ENCODE measurements at places on chromosomes 5 and 9. TPM values are rescaled to one million over a fixed set of nuclear protein-coding genes. Genes with fewer than 3 reads are reported as not detected.

LCN1 gene
- polyA plus RNA-seq: not detected

CYSRT1 gene
- not detected for polyA plus RNA-seq

FLT4 gene
- not detected for polyA plus RNA-seq

GNE gene
- 4.3 TPM for polyA plus RNA-seq

SPATA31E1 gene
- not detected for polyA plus RNA-seq

SH3TC2 gene
- not detected for polyA plus RNA-seq

KCNN2 gene
- not detected for polyA plus RNA-seq

ESM1 gene
- polyA plus RNA-seq: not detected

SPAG8 gene
- polyA plus RNA-seq: not detected

KCNIP1 gene
- not detected for polyA plus RNA-seq

VPS13A gene
- 4.5 TPM for polyA plus RNA-seq

NUTM2F gene
- polyA plus RNA-seq: not detected

ZNF622 gene
- 56.9 TPM for polyA plus RNA-seq

LHFPL2 gene
- not detected for polyA plus RNA-seq

GRCh38 chr9:82512728-82513127 is 524.2 kb downstream of the SPATA31D1 start:
- DNase-seq: no peak
- no peak overlapping the region for H3K27ac ChIP-seq
- H3K4me3 ChIP-seq: no peak overlapping the region
- no peaks in the 10 kb centered on the region for H3K4me1 ChIP-seq
- no peaks in the 10 kb centered on the region for H3K27me3 ChIP-seq
- no peaks in the 10 kb centered on the region for H3K36me3 ChIP-seq

DNA sequence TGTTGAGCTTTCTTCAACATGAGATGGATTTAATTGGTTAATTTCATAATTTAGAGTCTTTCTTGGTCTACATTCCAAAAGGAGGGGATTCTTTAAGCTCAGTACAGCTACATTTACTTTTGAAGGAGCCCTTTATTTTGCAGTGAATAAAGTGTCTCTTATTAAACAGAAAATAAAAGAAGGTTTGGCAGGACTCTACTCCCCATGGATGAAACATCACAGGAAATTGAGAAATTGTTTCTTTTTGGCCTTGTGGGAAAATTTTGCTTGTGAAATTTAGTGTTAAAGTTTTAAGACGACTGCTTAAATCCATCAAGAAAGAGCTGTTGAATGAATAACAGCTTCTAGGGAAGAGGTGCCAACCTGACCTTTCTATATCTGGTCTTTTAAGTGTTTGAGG is 187.7 kb downstream of the NTRK2 start:
- H3K27ac ChIP-seq: no peak overlapping the region
- no peaks in the 10 kb centered on the region for H3K36me3 ChIP-seq
- no peaks in the 10 kb centered on the region for H3K4me1 ChIP-seq
- no peak for DNase-seq
- no peak overlapping the region for H3K4me3 ChIP-seq
- H3K27me3 ChIP-seq: peaks cover 5% of the 10 kb centered on the region

DNA sequence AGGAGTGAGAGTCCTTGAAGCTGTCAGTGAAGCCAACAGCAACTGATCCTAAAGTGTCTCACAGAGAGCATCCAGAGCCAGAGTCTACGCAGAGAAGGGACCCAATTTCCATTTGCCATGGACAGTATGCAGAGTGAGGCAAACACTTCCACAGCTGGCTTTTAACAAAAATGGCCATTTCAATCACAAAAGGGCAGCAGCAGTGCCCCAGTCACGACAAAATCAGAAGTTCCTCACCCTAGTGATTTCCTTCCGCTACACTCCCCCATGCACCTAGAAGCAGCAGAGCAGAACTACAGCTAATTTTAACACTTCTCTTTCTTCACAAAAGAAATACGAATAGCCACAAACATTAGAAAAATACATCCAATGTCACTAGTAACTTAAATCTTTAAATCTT is 27.9 kb downstream of the FBXW11 start:
- no peak for DNase-seq
- H3K4me3 ChIP-seq: peak overlapping the region; percentile 75
- peak overlapping the region; percentile 51 for H3K27ac ChIP-seq
- H3K36me3 ChIP-seq: peaks cover 6% of the 10 kb centered on the region
- peaks cover 78% of the 10 kb centered on the region for H3K4me1 ChIP-seq

DNA sequence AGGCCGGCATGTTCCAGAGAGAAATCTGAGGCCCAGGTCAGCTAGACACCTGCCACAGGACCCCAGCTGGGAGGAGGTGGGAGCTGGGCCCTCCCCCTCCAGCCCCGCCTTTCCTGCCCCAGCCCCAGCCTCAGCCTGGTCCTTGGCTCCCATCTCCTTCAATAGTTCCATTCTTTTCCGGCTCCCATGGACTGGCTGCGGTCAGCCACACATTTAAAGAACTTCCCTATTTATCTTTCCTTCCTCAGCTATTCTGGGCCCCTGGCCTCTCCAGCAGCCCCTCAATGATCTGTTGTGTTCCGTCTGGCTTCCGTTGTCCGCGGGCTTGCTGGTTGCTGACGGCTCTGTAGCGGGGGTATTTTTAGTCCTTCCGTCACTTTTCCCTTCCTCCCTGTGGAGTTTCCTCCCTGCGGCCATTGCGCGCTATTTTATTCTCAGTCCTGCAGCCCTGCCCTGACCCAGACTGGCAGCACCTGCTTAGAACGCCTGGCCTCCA is 73.8 kb downstream of the AMBP start:
- H3K27ac ChIP-seq: no peak overlapping the region
- H3K27me3 ChIP-seq: no peaks in the 10 kb centered on the region
- no peaks in the 10 kb centered on the region for H3K4me1 ChIP-seq
- H3K4me3 ChIP-seq: no peak overlapping the region
- DNase-seq: no peak

DNA sequence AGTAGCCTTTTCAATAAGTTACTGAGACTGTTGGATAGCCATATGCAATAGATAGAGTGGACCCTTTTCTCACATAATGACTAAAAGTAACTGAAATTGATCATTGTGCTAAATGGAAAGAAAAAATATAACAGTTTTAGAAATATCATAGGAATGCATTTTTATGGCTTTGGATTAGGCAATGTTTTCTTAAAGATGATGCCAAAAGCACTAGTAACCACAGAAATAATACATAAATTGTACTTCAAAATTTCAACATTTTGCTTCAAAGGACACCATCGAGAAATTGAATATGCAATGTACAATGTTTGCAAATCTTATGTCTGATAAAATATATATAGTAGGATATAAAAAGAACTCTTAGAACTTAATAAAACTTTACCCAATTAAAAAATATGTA is 1267.5 kb upstream of the CDH9 start:
- H3K27ac ChIP-seq: no peak overlapping the region
- H3K36me3 ChIP-seq: no peaks in the 10 kb centered on the region
- peaks cover 1% of the 10 kb centered on the region for H3K27me3 ChIP-seq
- no peaks in the 10 kb centered on the region for H3K4me1 ChIP-seq

DNA sequence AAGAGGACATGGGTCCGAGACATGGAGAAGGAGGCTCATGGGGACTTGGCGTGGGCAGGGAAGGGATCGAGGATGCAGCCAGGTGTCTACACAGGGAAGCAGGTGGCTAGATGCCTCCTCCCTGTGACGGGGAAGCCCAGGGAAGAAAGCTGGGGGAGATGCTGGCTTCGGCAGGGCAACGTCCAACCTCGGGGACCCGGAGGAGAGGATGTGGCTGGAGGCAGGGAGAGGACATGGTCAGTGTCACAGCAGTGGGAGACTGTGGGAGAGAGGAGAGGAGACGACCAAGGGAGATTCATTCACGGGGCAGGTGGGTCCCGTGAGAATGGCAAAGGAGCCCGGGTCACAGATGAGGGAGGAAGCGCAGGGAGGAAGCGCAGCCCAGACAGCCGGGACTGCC is 73.2 kb upstream of the PHYKPL start:
- no peak overlapping the region for H3K27ac ChIP-seq
- H3K27me3 ChIP-seq: peaks cover 1% of the 10 kb centered on the region
- no peak overlapping the region for H3K4me3 ChIP-seq
- H3K4me1 ChIP-seq: no peaks in the 10 kb centered on the region

DNA sequence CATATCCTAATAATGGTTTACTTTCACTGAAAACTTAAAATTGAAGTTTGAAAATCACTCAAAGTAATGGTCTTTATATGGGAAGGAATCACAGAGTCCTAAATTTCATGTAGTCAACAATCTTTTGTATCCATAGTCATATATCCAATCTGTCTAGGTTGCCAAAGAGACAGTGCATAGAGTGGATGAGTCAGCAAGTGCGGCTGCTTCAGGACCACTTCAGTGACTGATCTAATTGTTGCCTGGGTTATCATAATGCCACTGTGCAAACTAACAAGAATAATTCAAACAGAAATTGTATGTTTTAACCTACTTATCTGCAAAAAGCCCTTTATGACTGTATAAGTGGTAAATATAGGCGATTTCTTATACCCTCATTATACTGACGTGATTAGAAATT is 211.3 kb upstream of the PRR16 start:
- no peak overlapping the region for H3K27ac ChIP-seq
- no peaks in the 10 kb centered on the region for H3K27me3 ChIP-seq
- H3K4me3 ChIP-seq: no peak overlapping the region

DNA sequence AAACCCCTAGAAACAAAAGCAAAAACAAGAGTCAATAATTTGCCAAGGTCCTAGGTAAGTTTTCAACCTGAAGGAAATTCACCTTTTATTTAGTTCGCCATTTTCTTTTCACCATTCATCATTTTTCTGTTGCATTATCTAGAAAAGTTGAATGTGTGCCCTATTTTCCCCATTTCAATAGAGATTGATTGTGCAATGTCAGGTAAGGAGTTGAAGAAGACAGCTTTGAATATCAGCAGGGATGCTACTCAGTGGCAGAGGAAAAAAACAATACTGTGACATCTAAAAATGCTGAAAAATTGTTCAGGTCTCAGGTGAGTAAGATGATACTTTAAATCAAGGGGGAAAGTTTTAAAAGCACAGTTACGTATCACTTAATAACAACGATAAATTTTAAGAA is 813.7 kb downstream of the DTWD2 start:
- no peak for DNase-seq
- no peak overlapping the region for H3K4me3 ChIP-seq
- H3K27ac ChIP-seq: no peak overlapping the region

DNA sequence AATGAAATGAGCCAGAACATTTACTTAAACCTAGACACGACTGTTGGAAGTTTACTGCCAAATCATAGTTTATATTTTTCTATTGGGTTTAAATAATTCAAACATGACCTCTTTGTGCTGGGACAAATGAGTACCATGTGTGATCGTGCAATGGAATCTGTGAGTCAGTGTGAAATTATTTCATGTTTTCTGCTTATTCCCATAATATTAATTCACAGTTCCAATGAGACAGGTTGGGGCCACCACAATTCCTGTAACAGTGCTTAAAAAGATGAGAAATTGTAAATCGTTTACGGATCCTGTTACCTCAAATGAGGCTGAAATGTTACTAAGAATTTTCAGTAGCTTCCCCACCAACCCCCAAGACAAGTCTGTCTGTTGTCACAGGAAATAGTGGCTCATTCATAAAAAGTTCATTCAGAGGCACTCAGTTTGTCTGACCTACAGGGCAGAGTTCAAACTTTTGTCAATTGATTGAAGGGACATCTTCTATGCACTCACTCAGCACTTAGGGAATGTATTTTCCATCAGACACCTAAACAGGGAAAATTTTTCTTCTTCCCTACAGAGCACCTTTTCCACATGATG is 563.9 kb upstream of the ADAMTS16 start:
- H3K4me1 ChIP-seq: no peaks in the 10 kb centered on the region
- H3K27ac ChIP-seq: no peak overlapping the region
- peaks cover 3% of the 10 kb centered on the region for H3K27me3 ChIP-seq
- DNase-seq: no peak
- H3K36me3 ChIP-seq: no peaks in the 10 kb centered on the region
- no peak overlapping the region for H3K4me3 ChIP-seq

- H3K4me1 ChIP-seq: peaks cover 32% of the 10 kb centered on the region
- no peak overlapping the region for H3K4me3 ChIP-seq
- H3K27me3 ChIP-seq: no peaks in the 10 kb centered on the region
- no peaks in the 10 kb centered on the region for H3K36me3 ChIP-seq
Observed at GRCh38 chr9:93587651-93588347, 11.4 kb downstream of the PHF2 start.

DNA sequence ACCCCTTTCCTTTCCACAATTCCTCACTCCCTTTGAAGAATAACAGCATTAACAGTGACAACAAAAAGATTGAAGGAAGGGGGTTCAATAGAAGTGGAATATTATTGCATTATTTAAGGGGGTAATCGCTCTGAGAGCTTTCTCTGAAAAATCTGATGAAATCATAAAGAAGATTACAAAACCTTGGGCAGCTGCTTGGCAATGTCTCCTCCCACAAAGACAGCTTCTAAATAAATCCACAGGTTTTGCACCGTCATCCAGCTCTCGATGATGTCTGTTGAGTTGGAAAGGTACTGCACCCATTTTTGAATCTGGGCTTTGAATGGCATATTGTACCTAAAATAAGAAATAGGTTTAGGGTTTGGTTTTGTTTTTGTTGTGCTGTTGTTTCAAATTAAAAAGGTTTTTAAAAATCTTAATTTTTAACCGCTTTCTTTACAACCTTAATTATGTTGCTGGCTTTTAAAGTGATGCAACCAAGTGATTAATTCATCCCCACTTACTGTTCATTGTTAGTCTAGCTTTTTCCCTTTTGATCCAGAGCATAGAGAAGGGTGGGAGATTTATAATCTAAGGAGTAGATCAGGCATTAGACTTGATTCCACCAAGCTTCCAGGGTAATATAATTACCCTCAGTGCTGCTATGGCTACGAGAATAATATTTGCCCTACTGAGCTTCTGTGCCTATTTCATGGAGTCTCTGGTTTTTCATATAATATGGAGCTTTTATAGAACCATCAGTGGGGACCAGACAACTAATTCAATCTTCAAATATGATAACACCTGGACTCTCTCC is 85.0 kb downstream of the DNAH5 start:
- H3K27me3 ChIP-seq: no peaks in the 10 kb centered on the region
- H3K4me1 ChIP-seq: no peaks in the 10 kb centered on the region
- DNase-seq: no peak
- H3K4me3 ChIP-seq: no peak overlapping the region

GRCh38 chr9:4583001-4583400 is 79.1 kb upstream of the PLPP6 start:
- H3K27me3 ChIP-seq: no peaks in the 10 kb centered on the region
- no peak overlapping the region for H3K4me3 ChIP-seq
- H3K27ac ChIP-seq: no peak overlapping the region
- H3K36me3 ChIP-seq: peaks cover 9% of the 10 kb centered on the region
- no peaks in the 10 kb centered on the region for H3K4me1 ChIP-seq
- no peak for DNase-seq

- no peak overlapping the region for H3K4me3 ChIP-seq
- no peaks in the 10 kb centered on the region for H3K36me3 ChIP-seq
- H3K27ac ChIP-seq: no peak overlapping the region
- H3K4me1 ChIP-seq: peaks cover 25% of the 10 kb centered on the region
- peaks cover 16% of the 10 kb centered on the region for H3K27me3 ChIP-seq
- DNase-seq: no peak
Observed at GRCh38 chr5:531749-532315, 7.6 kb upstream of the SLC9A3 start.

GRCh38 chr5:52786949-52787599 is 642 bp upstream of the ITGA1 start:
- peaks cover 47% of the 10 kb centered on the region for H3K4me1 ChIP-seq
- H3K27me3 ChIP-seq: peaks cover 14% of the 10 kb centered on the region
- H3K36me3 ChIP-seq: no peaks in the 10 kb centered on the region
- peak overlapping the region; percentile 86 for H3K4me3 ChIP-seq
- no peak overlapping the region for H3K27ac ChIP-seq

GRCh38 chr9:613771-614347 is 227.6 kb upstream of the DMRT1 start:
- DNase-seq: peak; percentile 52
- H3K4me1 ChIP-seq: peaks cover 6% of the 10 kb centered on the region
- no peaks in the 10 kb centered on the region for H3K36me3 ChIP-seq
- peak overlapping the region; percentile 60 for H3K4me3 ChIP-seq
- no peaks in the 10 kb centered on the region for H3K27me3 ChIP-seq

GRCh38 chr5:95746722-95747679 is 15.9 kb downstream of the RHOBTB3 start:
- H3K27ac ChIP-seq: no peak overlapping the region
- no peak for DNase-seq
- no peak overlapping the region for H3K4me3 ChIP-seq
- peaks cover 40% of the 10 kb centered on the region for H3K36me3 ChIP-seq
- no peaks in the 10 kb centered on the region for H3K27me3 ChIP-seq

Data from immature natural killer cell (primary cell).